ENCODE measurements at places on chromosomes 2 and 18. TPM values are rescaled to one million over a fixed set of nuclear protein-coding genes. Genes with fewer than 3 reads are reported as not detected.

Gene SLC14A1
- total RNA-seq = 1.5 TPM

Gene CLEC4F
- total RNA-seq = not detected

Gene OTOS
- not detected for total RNA-seq

Gene ZAP70
- total RNA-seq = not detected

Gene SH3BP4
- total RNA-seq = 28.1 TPM

Gene GAL3ST2
- total RNA-seq = not detected

Gene IMPA2
- 8.5 TPM for total RNA-seq

Gene MAL
- total RNA-seq = not detected

Gene TSN
- 61.1 TPM for total RNA-seq

Gene C2orf42
- total RNA-seq = 11.0 TPM

Gene RBM43
- 2.7 TPM for total RNA-seq

Gene CFC1
- total RNA-seq = not detected

Gene KCNG2
- not detected for total RNA-seq

Gene ABI2
- total RNA-seq = 35.3 TPM

Gene ALPI
- not detected for total RNA-seq

Gene RAX
- total RNA-seq = not detected

Gene C2orf66
- not detected for total RNA-seq

Gene CFAP53
- 0.32 TPM for total RNA-seq

Gene GALR1
- not detected for total RNA-seq

Gene DDX1
- 128 TPM for total RNA-seq

Gene MEP1B
- total RNA-seq = not detected

Gene TNFAIP6
- total RNA-seq = 0.91 TPM

Gene SCYGR5
- not detected for total RNA-seq

Gene CRYGD
- total RNA-seq = not detected

Gene ARHGEF33
- 0.15 TPM for total RNA-seq

Gene B3GNT7
- total RNA-seq = under 0.01 TPM

Gene UGT1A5
- total RNA-seq = not detected

Gene OSR1
- not detected for total RNA-seq

Gene IL1F10
- total RNA-seq = not detected

Gene KATNAL2
- 0.32 TPM for total RNA-seq

Gene POTEI
- under 0.01 TPM for total RNA-seq

Gene COL4A3
- not detected for total RNA-seq

Gene DUSP2
- 0.65 TPM for total RNA-seq

Gene MC5R
- not detected for total RNA-seq

Gene MRPS9
- 31.8 TPM for total RNA-seq

Gene TEKT4
- not detected for total RNA-seq

Gene CNRIP1
- 48.1 TPM for total RNA-seq

Gene TUBA3E
- not detected for total RNA-seq

Gene KHK
- total RNA-seq = 1.3 TPM

Gene NEU2
- total RNA-seq = not detected

Gene GNLY
- not detected for total RNA-seq

Gene CYP27A1
- 18.2 TPM for total RNA-seq

Gene LRP1B
- under 0.01 TPM for total RNA-seq

Gene MYCN
- 0.65 TPM for total RNA-seq

Gene RAB6D
- under 0.01 TPM for total RNA-seq

Gene HRH4
- total RNA-seq = not detected

Gene CYP27C1
- total RNA-seq = not detected

Gene SLC11A1
- not detected for total RNA-seq
